NCI-H774 (cell line): ENCODE measurements at places on chromosomes 13 and 19.
A peak's percentile ranks its signal among the peaks of the same experiment; 100 is the strongest.

GRCh38 chr13:21948769-21949474, 278.0 kb downstream of the FGF9 start:
- no peak for DNase-seq

GRCh38 chr13:76796851-76797250, 89.4 kb downstream of the KCTD12 start:
- no peak for DNase-seq

GRCh38 chr13:28474491-28475134, 20.3 kb downstream of the FLT1 start:
- DNase-seq = no peak

- DNase-seq = no peak
Measured at GRCh38 chr13:31050486-31051400, 111.0 kb downstream of the HSPH1 start.

GRCh38 chr13:58619396-58620113, 988.0 kb downstream of the PCDH17 start:
- no peak for DNase-seq

- no peak for DNase-seq
Measured at GRCh38 chr13:95426631-95427030, 125.4 kb upstream of the ABCC4 start.

DNA sequence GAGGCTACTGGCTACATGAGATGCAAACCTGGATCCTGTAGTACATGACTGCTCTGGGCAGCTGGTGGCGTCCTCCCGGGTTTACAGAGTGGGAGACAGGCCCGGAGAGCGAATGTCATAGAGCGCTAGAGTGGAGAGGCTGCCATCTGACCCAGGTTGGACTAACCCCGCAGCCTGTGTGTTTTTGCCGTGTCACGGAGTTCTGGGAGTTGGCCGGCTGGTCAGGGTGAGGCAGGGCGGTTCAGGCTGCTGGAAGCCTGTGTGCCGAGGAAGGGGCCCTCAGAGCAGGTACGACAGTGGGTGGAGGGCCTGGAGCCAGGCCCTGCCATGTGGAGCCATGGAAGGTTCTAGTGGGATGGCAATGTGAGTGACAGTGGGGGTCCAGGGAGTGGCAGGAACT, 12.5 kb downstream of the CRTC1 start:
- DNase-seq = no peak

GRCh38 chr19:49442354-49442753, 1.0 kb upstream of the SLC17A7 start:
- peak; percentile 55 for DNase-seq

DNA sequence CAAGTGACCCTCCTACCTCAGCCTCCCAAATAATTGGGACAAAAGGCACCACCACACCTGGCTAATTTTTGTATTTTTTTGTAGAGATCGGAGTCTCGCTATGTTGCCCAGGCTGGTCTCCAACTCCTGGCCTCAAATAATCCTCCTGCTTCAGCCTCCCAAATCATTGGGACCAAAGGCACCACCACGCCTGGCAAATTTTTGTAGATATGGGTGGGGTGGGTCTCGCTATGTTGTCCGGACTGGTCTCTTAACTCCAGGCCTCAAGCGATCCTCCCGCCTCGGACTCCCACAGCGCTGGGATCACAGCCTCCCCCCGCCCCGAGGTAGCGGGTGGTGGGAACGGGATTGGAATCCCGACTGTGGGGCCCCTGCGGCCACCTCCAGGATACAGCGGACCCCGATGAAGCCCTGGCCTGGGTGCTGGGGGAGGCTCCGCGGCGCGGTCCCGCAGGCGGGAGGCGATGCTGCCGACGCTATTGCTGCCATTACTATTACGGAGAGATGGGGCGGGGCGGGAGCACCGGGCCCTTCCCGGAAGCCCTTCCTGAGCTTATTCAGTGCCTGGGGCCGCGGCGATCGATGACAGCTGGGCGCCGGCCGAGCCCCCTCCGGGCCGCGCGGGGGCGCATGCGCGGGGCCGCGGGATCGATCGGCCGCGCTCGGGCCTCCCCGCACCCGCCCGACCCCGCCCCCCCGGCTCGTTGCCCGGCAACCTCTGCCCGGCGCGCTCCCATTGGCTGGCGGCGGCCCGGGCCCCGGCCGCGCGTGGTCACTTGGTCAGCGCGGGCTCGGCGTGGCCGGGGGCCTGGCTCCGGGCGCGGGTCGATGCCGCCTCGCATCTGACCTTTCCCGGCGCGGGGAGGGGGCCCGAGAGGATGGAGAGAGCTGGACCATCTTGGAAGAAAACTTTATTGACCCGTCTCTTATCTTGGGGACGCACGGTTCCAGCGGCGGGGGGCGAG, 27.9 kb upstream of the ONECUT3 start:
- peak; percentile 58 for DNase-seq

DNA sequence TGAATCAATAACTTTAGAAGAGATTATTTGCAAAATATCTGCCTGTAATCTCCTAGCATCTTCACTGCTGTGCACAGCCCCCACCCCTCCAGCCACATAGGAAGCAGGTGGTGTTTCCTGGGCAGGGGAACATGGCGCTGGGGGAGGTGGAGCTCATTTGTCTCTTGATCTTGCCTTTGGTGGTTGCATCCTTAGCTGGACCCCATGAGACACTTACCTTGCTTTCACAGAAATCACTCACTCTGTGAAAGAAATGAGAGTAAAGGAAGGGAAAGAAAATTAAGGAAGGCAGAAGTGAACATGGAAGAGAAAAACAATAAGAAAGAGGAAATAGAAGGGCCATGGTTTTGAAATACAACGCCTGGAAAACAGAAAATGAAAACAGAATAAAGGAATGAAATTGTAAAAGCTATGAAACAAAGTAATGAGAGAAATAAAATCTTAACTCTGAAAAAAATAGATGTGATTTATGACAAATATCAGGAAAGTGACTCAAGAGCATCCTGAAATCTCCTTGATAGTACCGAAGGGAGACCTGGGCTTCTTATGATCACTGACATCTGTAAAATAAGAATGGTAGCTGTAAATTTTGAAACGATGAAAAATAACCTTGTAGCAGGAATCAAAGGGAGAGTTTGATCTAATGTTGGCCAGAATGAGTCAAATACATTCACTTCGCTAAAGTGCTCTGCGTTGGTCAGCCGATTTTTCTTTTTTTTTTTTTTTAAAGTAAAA, 17.2 kb upstream of the RNASEH2B start:
- DNase-seq = no peak

GRCh38 chr13:42494157-42494556, 79.8 kb upstream of the TNFSF11 start:
- no peak for DNase-seq

GRCh38 chr19:42229301-42229854, 9.3 kb downstream of the ZNF526 start:
- DNase-seq = no peak

DNA sequence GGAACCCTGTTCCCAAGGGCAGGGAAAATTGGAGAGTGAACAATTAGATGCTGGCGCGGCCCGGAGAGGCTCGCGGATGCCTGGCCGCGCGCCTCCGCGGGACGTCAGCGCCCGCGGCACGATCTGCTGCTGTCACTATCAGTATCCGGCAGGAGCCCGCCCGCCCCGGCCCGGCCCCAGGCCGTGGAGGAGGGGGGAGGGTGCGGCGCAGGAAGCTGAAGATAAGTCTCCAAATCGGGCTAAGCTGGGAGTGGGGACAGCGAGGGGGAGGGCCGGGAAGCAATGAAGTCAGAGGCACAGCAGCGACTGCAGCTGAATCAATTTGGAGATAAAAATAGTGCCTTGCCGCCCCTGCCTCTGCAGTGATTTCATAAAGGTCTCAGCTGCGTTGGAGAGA, 441.5 kb upstream of the KLF12 start:
- DNase-seq = no peak

GRCh38 chr13:110520431-110521295, 40.9 kb downstream of the RAB20 start:
- no peak for DNase-seq

- DNase-seq = no peak
Measured at GRCh38 chr13:52158629-52159158, 703 bp downstream of the NEK3 start.

DNA sequence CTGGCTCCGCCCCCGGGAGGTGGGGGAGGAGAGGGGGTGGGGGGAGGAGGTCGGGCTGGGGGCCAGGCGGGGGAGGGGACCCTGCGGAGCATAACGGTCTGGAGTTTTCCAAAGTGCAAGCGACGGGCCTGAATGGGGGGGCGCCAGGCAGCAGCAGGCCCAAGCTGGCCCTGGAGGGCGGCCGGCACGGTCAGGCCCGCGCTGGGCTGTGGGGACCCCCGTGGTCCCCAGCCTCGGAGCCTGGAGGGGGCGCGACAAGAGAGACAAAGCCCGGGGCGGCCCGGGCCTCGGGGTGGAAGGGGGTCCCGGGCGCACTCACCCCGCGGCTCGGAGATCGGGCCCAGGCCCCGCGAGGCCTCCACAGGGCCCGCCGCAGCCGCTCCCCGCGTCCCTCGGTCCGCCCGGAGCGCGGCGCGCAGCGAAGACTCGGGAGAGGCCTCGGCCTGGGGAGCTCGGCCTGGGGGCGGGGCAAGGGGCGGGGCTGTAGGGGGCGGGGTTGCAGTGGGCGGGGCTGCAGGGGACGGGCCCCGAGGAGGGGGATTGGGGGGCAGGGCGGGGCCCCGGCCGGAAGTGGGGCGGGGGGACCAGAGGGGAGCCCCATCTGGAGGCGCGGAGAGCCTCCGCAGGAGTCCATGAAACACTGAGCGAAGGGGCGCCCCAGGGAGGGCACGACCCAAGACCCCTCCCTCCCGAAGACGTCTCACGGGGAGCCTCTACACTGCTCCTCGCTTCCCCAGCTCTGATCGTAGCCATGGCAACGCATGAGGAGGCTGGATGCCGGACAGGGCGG, 47.6 kb downstream of the PTPRS start:
- DNase-seq = no peak

- DNase-seq = no peak
Measured at GRCh38 chr13:31160857-31161556, 697 bp downstream of the HSPH1 start.

DNA sequence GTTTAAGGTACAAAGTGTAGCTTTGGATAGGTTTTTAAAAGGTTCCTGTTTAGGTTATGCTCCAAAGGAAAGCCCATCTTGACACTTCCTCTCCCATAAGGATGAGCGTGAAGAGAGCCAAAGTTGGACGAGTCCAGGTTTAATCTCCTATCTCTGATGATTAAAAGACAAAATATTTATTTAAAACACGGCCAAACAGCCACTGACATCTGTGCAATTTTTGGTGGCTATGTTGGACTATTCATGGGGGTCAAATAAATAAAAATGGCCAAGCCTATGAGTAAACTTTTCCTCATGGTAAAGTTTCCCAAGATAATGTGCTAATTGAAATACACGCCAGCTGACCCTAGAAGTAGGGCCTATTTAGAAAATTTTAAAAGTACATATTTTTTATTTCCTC, 69.0 kb upstream of the DOCK9 start:
- DNase-seq = no peak

GRCh38 chr19:7831452-7831851, 1.4 kb downstream of the EVI5L start:
- DNase-seq = no peak

DNA sequence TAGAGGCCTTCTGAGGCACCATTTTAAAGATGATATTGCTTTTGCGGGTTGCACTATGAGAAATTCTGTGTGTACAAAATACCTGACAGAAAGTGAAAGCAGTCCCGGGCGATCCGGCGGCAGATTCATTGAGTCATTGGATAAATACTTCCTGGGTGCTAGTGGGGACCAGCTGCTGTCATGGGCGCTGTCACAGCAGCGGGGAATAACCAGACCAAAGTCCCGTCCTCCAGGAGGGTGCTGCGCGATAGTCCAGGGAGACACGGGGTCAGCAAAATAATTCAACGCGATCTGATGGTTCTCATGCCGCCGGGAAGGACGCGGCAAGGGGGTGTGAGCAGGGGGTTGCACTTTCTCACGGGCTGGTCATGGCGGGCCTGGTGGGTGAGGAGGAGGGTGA, 13.5 kb downstream of the ZFR2 start:
- peak; percentile 41 for DNase-seq

- DNase-seq = no peak
Measured at GRCh38 chr19:1411255-1412191, 4.1 kb downstream of the DAZAP1 start.

GRCh38 chr13:29868581-29868980, 18.2 kb upstream of the UBL3 start:
- DNase-seq = no peak

GRCh38 chr13:106393776-106394175, 141.7 kb downstream of the EFNB2 start:
- no peak for DNase-seq

DNA sequence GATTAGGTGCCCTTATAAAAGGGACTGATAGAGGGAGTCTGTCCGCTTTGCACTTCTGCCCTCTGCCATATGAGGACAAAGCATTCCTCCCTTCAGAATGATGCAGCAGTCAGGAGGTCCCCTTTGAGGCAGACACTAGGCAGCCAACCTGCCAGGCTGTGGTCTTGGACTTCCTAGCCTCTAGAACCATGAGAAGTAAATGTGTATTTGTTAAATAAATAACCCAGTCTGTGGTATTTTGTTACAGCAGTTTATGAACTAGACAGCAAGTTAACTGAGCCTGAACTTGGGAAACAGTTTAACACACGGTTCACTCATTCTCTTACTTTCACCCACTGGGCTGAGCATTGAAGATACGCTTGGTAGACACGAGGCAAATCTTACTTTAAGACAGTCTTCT, 313.2 kb downstream of the UQCRFS1 start:
- no peak for DNase-seq

DNA sequence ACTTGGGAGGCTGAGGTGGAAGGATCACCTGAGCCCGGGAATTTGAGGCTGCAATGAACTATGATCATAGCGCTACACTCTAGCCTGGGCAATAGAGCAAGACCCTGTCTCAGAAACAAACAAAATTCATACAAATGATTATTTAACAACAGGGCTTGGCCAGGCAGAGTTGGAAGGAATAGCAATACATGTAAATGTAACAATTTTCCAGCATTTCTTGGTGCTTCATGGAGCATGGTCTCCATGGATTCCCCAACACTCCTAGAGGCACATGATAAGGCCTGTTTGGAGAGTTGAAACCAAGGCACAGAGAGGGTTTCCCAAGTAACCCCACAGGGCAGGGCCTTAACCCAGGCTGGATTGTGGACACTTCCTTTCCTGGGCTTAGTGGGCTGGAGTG, 10.2 kb downstream of the INSL3 start:
- DNase-seq = no peak

DNA sequence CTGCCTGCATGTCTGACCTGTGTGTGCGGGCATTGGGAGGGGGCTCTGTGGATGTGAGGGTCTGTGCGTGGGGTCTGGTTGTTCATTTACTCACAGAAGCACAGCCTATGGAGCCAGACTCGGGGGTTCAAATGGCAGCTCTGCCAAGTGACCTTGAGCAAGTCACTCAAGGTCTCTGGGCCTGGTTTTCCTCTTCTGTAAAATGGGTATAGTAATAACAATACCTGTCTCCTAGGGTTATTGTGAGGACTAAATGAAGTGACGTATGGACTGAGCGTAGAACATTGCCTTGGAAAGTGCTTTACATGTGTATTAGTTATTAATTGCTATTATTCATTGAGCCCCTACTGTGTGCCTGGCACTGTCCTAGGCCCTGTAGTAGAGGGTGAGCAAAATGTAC, 24.4 kb downstream of the CKM start:
- DNase-seq = no peak

DNA sequence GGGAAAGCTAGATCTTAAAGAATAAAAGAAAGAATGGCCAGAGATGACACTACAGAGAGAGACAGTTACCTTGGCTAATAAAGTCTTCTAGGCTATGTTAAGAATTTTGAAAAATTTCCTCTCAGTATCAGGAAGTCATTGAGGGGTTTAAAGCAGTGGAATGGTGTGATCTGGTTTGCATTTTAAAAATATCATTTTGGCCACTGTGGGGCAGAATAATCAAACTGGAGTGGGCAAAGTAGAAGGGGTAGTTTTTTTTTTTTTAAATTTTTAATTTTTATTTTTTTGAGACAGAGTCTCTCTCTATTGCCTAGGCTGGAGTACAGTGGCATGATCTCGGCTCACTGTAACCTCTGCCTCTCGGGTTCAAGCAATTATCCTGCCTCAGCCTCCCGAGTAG, 4.4 kb upstream of the CNMD start:
- no peak for DNase-seq
